Fibroblast of lung (primary cell): ENCODE measurements at places on chromosomes 1 and 21.
A peak's percentile ranks its signal among the peaks of the same experiment; 100 is the strongest.

- DNase-seq = peak; percentile 51
Measured at GRCh38 chr1:173954179-173954578, 37.1 kb upstream of the SERPINC1 start.

DNA sequence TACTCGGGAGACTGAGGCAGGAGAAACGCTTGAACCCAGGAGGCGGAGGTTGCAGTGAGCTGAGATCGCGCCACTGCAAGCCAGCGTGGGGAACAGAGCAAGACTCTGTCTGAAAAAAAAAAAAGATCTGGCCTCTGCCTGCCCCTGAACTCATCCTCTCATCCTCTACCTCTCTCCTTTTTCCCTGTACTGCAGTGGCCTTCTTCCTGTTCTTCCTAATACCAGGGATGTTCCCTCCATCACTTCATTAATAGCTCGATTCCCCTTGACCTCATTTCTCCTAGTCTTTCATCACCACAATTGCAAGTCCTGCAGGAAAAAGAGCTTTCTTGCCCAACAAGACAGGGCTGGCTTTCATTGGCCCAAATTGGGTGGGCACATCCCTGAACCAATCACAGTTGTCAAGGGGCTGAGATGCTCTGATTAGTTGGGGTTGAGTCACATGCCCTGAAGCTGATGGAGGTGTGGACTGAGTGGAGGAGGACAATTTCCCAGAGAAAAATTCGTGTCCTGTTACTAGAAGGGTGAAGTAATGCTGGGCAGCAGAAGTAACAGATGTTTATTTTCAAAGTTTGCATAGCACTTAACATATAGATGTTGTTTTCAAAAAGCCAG is 86.8 kb upstream of the PUM1 start:
- peak; percentile 97 for DNase-seq

- no peak for DNase-seq
Measured at GRCh38 chr1:235657269-235657668, 7.7 kb upstream of the GNG4 start.

DNA sequence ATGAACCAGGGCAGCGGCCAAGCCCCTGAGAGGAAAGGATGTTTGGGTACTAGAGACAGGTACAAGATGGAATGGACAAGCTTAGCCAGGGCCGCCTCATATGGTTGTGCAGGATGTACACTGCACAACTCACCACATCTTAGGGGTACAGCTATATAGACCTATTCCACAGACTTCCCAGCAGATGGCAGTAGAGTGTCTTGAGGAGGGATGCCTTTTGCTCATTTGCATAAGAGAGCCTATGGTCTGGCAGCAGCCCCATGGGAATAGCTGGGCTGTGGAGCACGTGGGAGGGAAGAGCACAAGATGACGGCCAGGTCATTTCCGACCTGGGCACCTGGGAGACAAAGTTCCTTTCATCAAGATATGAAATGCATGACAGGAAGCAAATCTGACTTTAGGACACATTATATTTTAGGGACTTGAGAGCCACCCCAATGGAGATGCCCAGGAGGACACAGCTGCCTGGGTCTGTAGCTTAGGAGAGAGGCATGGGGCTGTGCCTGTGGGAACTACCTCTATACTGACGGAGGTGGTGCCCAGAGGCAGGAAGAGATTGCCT is 215.5 kb downstream of the KCNJ6 start:
- DNase-seq = peak; percentile 86

- peak; percentile 75 for DNase-seq
Measured at GRCh38 chr1:58814251-58815068, 30.6 kb upstream of the JUN start.

DNA sequence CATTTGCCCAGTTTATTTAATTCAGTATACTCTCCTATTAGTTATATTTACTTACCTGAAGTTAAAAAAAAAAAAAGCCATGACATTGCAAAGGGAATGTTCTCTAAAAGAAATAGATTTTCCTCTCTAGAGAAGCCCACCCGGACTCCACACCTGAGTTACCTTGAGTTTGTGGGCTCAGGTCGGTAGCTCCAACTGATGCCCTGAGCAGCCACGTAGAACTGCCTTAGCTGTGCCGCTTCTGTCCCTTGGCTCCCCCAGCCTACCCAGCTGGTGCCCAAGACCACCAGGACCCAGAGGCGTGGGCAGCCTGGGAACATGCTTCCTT is 250 bp downstream of the F5 start:
- no peak for DNase-seq

DNA sequence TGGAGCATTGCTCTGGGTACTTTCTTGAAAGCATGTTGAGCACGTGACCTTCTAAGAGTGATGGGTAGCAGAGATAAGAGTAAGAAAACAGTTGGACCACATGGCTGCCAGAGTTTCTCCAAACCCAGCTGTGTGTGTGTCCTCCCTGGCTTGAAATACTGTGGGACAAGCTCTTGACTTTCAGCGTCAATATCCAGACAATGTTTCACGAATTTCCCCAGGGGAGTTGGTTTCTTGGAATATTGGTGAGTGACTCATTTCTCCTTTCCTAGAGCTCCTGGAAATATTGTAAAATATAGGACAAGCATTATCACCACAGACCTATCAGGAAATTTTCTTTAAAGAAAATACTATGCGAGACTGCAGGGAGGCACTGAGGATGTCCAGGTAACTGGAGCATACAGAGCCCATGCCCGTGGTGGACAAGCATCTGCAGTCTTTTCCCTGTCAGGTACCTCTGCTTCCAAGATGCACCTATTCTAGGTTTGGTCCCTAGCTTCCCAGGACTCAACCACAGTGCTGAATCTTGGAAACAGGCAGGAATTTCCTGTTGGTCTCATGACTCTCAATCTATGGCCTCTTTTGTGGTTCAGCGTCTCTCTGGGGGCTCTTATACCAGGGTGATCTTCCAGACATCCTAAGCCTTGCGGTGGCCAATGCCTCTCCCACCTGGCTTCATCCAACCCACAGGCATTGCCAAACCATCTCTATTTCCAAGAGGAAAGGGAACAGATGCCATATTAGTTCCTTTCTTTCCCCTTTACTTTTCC is 67.4 kb downstream of the KCNJ6 start:
- peak; percentile 72 for DNase-seq

- DNase-seq = no peak
Measured at GRCh38 chr1:201537028-201537427, 1.9 kb upstream of the NAV1 start.

DNA sequence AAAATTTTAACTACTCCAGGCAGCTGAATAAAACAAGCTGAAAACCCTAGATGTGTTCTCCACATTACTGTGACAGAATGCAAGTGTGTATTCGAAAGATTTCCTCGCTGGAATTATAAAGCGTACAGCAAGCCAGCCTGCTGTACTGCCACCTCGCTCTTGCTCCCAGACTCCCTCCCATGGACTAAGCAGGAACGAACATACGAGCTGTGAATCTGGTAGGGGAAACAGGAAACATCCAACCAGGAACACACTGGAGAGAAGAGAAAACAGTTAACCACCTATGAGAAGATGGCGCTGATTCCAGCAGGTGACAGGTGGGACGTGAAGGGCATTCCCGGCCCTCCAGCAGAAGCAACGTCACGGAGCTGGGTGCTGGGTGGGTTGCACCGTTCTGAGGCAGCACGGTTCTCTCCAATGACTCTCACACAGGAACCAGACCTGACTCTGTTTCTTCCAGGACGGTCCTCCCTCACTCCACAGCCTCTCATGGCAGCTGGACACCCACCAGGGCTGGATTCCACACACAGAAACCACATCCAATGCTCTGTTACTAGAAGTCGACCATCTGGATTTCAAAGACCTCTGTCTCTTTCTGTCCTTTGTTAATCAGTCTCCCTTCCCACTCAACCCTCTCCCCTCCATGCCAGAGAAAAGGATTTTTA is 219.2 kb downstream of the RERE start:
- DNase-seq = peak; percentile 77

DNA sequence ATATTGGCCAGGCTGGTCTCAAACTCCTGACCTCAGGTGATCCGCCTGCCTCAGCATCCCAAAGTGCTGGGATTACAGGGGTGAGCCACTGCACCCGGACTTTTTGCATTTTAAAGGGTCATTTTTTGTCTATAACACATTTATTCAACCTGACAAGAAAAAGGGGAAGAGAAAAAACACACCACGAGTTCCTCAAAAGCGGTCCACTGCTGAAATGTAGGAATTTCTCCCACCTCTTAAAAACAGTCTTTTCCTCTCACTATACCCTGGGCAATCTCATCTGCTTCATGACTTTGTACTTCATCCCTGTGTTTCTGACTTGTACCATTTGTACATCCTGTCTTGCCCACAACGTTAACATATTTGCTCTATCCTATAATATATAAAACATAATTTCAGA is 413.3 kb upstream of the PTBP2 start:
- no peak for DNase-seq

DNA sequence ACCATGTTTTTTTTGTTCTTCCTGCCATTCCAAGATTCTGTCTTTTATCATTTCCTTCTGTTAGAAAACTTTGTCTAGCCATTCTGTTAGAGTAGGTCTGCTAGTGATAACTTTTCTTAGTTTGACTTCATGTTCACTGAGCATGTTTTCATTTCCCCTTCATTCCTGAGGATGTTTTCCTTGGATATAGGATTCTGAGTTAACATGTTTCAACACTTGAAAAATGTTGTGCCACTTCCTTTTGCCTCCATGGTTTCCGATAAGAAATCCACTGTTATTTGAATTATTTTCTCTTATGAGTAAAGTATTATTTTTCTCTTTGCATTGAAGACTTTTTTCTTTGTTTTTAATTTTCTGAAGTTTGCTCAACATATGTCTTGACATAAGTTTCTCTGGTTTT is 66.7 kb downstream of the ATP1A1 start:
- no peak for DNase-seq

DNA sequence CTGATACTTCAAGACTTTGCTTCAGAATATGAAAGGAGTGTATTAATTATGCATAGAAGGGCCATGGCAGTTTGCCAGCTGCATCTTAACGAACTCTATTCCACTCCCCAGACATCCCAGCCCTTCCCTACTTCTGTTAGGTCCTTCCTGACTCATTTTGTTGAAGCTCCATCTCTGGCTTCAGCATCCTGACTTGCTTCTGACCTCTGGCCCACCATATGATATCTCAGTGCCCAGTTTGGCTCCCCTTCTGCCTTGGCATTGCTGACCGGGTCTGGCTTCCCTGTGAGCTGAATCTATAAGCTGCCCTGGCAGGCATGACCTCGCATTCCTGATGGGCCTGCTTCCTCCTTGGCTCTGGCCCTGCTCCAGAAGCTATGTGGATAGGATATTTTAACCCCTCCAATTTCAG is 27.6 kb upstream of the ARHGAP29 start:
- no peak for DNase-seq

DNA sequence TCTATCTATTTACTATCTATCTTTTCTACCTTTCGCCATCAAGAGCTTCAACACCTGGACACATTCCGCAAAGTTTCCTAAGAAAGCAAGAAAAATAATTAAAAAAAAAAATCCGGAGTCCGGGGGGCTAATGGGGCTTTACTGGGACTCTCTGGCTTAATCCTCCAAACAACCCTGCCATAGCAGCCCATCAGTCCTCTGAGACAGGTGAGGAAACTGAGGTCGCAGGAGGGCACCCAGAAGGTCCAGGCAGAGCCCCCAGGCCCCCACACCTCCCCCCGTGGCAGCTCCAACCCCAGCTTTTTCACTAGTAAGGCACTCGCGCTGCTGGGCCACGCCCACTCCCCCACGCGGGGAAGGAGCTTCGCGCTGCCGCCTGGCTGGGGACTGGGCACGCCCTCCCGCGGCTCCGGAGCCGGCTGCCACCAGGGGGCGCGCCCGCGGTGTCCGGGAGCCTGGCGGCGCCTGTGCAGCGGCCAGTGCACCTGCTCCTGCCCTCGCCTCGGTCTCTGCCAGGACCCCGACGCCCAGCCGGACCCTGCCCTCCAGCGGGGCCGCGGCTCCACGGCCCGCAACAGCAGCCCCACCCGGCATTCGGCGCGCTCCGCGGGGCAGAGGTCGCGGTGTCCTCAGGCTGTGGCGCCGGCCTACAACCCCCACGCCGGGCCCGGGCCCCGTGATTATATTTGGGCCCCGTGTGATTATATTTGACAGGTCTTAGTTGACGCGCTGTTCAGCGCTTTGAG is 54.1 kb upstream of the SAMD11 start:
- DNase-seq = peak; percentile 19

DNA sequence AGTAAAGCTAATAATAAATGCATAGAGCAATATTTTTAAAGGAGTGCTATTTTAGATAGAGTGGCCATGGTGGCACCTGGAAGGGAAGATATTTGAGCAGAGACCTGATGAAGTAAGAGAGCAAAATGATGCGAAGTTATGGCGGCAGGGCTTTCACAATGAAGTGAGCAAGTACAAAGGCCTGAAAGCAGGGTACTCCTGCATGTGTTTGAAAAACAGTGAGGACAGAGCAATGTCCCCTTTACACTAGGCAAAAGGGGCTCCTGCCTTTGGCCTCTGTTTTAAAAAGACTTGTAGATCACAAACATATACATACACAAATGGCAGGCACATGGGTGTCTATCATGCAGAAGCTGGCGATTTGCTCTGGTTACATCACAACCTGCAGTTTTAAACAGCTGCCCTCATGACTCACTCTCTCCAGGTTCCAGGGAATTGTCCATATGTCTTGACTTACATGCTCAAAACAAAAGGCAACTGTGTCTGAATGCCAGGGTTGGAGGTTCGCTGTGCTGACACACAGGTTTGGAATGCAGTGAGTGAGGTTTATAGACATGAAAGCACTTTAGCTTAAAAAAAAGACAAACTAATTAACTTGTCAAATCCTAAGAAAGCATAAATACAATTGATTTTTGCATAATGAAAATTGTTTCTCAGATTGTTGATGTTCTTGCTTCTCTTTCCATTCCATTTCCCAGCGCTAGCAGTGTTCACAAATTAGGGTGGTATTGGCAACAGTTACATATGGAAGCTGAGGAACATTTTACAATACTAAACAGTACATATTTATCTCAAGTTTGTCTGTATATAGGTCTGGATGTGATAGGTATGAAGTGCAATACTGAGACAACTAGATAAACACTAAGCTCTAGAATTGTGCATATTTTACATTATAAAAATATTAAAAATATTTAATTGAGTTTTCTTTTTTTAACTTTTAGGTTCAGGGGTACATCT is 313.9 kb downstream of the BARHL2 start:
- peak; percentile 85 for DNase-seq

DNA sequence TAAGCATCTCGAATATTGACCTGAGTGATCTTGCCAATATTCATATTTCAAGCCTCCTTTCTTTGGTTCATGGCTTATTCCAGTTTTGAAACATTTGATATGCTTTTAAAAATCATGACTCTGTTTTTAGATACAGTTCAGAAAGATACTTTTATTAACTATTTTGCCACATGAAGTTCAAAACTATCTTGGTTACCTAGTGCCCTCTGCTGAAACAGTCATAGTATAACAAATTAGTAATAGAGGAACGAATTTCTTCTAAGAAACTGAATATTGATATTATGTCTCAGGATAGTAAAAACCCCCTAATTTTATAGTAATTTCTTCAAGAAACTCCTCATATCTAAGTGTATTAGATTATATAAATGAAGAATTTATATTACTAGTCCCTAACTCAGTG is 52.6 kb upstream of the RC3H1 start:
- peak; percentile 72 for DNase-seq
